Naive thymus-derived CD8-positive, alpha-beta T cell (primary cell): ENCODE measurements at places on chromosomes 16 and 17. TPM values are rescaled to one million over a fixed set of nuclear protein-coding genes. Genes with fewer than 3 reads are reported as not detected.

DNA sequence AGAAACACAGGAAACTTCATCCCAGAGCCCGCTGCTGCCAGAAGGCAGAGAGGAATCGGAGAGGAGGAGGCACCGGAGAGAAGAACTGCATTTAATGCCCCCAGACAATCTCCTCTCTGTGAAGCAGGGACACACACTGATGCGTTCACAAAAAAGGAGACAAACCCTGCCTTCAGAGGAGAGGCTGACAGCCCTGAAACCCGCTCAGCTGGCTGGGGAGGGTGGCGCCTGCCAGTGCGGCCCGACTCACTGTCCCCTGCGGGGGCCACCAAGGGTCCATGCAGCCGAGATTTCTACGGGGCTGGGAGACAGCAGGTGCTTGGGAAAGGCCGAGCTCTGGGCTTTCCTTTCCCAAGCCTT is 21.9 kb upstream of the CACNG1 start:
- no peak for DNase-seq

DNA sequence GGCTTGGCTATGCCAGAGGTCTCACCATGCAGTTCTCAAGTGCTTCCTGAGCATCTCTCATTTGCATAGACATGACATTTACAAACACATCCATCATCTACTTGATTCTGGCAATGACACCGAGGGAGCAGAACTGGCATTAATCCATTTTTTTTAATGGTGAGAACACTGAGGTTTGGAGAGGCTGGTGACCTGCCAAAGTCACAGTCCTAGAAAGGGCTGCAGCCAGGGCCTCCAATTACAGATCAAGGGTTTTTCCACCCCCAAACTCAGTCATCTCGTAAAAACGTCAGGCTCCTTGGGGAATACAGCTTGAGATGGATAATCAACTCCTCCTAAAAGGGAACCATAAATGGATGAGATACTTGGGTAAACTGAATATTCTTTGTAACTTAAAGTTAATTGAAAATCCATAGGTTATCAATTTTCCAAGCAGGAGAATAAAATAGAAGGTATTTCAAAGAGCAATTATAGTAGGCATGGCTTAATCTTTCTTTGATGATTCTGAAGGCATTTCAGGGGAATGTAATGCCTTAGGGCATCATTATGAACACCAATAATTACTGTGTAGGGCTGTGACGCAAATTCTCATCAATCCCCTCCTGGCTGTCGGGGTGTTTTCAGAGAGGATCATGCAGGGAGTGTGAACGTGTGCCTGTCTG is 9.4 kb upstream of the MEOX1 start:
- DNase-seq = no peak

- peak; percentile 93 for DNase-seq
These were observed at the start of gene DBF4B for GRCh38 chr17:44708401-44709263. TSS of gene DBF4B (plus strand) at chr17:44708665. CDS start at chr17:44708821, 156 bp downstream.

GRCh38 chr16:27822996-27823395 is 240.5 kb downstream of the GSG1L start:
- no peak for DNase-seq

- DNase-seq = no peak
These were observed 176.5 kb downstream of the ABCA8 start for GRCh38 chr17:68778726-68779125.

GRCh38 chr16:24851700-24852099 is 5.9 kb downstream of the SLC5A11 start:
- DNase-seq = no peak

- no peak for DNase-seq
These were observed 10.8 kb upstream of the BCAR1 start for GRCh38 chr16:75262104-75262799.

DNA sequence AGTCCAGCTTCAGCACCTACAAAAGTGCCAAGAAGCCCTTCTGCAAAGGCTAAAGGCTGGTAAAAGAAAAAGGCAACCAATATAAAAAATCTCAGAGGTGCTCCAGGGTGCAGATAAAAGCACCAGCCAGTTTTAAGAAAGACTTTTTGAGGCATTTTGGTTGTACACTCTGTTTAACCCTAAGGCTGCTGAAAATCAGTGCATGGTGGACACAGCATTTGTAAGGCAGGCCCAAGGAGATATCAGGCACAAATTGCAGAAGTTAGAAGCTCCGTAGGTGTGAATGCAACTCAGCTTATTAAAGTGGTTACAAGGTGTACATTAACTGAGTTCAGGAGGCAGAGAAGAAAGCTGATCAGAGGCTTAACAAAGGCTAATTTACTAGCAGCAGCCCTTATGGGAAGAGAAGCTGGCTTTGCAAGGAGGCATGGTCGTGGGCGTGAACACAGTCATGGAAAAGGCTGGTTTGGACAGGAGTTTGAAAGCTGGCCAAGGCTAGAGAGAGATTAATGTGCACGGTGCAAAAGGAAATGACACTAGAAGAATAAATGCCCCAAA is 21.1 kb downstream of the ACSM1 start:
- DNase-seq = no peak

- no peak for DNase-seq
These were observed 1.9 kb downstream of the PRR15L start for GRCh38 chr17:47955497-47956461.

DNA sequence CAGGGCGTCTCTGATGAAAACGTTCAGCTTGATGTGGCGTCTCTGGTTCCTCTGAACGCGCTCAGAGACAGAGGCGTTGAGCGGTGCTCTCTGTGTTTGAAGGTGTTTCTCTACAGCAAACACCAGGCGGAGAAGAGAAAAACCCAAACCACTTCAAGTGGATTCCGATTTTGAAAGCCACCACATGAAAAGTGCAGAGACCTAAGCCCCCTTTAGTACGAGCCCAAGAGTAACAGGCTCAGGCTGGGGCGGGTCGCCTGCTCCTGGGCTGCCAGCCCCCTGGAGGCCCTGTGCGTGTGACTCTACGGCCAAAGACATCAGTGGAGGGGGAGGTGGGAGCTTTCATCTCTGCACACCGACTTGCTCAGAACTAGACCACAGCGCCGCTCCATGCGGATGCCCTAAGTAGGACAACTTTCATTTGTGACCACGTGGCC is 328.4 kb downstream of the MAF start:
- DNase-seq = peak; percentile 72

DNA sequence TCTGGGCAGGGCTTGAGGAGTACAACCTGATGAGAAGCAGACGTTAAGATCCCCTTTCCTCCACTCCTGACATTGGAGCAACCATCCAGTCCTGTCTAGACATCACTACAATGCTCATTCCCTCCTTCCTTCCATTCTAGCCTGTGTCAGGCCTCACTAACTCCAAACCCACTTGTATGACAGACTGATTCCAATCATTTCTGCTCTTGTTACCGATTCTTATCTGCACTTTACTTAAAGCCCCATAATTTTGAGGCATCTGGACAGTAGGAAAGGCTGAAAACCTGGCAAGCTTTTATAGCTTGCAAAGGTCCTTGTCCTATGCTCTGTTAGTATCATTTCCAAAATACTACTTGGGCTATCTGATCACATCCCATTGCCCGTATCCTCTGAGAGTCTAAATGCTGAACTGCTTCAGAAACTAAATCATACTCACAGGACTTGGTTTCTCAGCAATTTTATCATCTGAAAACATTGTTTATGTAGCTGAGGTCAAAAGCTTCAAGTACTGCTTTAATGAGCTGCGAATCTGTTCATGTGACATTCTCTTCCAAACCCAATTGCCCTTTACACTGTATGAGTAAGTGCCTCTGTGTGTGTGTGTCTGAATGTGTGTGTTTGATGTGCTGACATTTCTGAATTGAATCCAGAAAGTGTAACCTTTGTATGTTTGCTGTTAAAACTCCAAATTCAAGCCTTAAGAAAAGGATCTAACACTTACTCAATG is 57.2 kb upstream of the CACNG3 start:
- no peak for DNase-seq

DNA sequence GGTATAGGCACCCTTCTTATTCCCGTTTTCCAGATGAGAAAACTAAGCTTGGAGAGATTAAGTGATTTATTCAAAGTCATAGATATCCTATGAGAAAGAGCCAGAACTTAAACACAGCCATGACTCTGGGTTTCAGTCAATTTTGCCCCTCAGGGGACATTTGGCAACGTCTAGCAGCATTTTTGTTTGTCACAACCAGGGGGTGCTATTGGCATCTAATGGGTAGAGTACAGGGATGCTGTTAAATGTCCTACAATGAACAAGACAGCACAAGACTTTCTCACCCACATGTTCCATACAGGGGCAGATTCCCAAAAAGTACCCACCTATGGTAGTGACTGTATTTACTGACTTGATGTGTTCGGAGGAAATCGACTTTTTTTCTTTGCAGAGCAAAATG is 4.8 kb upstream of the SHISA9 start:
- DNase-seq = no peak

DNA sequence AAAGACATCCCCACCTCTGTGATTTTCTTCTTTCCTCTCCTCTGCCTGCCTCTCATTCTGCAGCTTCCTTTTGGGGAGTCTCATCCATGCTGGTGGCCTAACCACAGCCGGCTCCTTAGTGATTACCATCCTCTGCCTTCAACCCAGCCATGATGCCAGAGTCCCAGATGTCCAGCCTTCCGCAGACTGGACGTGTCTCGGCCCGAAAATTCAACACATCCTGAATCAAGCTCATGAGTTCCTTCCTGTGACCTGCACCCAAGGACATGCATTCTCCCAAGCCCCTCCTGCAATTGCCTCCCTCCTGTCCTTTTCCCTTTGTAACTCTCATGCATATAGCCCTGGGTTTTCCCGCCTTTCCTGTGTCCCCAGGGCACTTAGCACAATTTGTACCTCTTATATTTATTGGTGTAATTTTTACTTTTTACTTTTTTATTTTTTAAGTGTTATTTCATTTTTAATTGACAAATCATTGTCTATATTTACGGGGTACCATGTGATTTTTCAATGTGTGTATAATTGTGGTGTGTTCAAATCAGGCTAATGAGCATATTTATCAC is 1.2 kb upstream of the SLC13A5 start:
- no peak for DNase-seq

GRCh38 chr16:56258508-56259424 is 67.5 kb downstream of the GNAO1 start:
- no peak for DNase-seq

- no peak for DNase-seq
These were observed 32.5 kb downstream of the RPH3AL start for GRCh38 chr17:320139-320538.

DNA sequence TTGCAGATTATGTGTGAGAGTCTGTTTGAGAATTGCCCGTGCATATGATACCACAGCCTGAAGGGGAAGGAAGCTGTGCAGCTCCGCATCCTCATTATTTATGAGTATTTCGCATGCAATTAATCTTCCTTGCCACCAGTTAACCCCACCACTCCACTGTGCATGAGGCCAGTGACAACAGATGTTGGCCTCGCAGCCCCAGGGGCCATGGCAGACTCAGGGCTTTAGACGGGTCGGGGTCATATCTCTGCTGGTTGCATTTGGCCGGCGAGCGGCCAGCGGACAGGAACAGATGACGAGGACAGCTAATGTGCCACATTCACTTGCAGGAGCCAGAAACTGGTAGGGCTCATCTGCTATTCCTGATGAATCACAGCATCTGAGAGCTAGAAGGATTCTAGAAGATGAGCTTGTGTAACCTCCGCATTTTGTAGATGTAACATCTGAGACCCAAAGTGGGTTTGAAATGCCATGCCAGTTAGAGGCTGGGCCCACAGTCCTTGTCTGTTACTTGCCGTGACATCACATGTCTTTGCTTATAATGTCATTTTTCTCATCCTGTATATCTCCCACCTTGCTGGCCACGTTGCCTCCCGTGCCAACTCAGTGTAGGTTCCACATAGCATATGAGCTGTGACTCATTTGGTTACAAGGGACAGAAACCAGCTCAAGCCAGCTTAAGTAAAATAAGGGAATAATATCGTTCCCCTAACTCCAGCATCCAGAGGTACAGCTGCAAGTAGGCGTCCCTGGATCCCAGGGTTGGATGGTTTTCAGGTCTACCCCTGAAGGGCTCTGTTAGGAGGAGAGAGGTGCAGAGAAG is 137.2 kb downstream of the SNX29 start:
- DNase-seq = no peak

DNA sequence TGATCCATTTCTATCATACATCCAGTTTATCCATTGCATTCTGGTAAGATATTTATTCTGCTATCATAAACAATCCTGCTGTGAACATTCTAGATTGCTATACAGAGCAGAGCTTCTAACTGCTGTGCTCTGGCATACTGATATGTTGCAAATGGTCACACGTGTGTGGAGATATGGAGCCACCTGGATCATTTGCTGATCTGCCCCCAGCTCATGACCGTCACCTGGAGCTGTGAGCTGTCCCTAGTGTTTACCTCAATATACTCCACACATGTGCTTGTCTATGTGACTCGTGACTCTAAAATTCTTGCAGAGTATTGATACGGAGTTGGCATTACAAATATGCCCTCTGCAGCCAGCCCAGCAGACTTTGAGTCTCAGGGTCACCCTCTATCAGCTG is 164.5 kb upstream of the ZFHX3 start:
- no peak for DNase-seq

- DNase-seq = no peak
These were observed 2.1 kb downstream of the SLC2A4 start for GRCh38 chr17:7283471-7284216.

- DNase-seq = no peak
These were observed 5.8 kb upstream of the MEIOB start for GRCh38 chr16:1877804-1878203.

DNA sequence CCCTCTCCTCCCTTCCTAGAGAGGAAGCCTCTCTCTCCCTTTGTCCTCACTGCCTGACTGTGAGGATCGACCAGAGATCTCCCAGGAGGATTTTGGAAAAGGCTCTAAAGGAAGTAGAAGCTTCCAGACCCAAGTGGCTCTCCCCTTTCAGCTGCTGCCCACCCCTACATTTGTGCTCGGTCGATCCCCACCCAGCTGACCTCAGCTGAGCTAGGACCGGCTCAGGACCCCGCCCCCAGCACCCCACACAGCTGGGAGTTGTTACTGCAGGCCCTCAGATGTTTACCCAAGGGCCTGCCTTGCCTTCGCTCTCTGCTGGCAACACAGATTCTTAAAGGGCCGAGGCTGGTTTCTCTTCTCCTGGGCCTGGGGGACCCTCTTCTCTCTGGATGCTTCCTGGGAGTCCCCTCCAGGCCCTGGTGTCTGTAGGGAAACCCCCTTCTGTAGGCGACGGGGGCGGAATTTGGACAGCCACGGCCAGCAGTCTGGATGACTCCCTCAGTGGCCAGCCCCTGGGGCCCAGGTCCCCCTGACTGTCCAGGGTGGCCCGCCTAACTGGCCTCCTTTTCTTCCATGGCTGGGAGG is 26.9 kb upstream of the TIMP2 start:
- DNase-seq = no peak

Gene CES5A
- total RNA-seq = not detected

Gene PRR15L
- total RNA-seq = not detected

Gene ZG16B
- not detected for total RNA-seq

Gene G6PC1
- not detected for total RNA-seq

Gene ULK2
- 12.2 TPM for total RNA-seq

Gene SULT1A2
- 2.1 TPM for total RNA-seq

Gene BRIP1
- total RNA-seq = 0.75 TPM

Gene CCL16
- total RNA-seq = not detected

Gene CMTM2
- 0.58 TPM for total RNA-seq

Gene EVPL
- total RNA-seq = 7.1 TPM
